Cardiac fibroblast (primary cell): ENCODE measurements at places on chromosomes 1 and 21.

DNA sequence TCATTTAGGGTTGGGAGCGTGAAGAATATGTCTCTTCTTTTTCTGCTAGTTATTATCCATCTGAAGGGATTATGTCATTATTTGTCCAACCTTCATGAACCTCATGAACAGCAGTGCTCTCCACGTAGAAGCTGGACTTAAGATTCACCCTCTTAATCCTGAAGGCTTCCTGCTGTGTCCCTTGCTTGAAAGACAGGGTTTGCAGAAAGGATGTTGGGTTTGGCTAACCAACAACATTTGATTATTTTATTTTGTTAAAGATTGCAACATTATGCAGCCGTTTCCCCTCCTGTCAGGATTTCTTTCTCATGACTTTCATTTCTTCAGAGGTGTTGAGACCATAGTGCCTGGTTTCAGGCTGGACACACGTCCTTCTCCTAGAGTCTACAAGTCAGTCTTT is 75.2 kb downstream of the NGF start:
- peak; percentile 32 for DNase-seq

DNA sequence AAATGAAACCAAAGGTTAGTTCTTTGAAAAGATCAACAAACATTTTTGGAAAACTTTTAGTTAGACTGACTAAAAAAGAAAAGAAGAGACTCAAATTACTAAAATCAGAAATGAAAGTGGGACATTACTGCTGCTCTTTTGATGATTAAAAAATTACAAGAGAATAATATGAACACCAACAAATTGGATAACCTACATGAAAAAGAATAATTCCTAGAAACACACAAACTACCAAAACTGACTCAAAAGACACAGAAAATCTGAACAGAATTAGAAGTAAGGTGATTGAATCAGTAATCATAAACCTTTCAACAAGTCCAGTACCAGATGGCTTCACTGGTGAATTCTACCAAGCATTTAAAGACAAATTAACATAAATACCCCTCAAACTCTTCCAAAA is 5.6 kb downstream of the KIFAP3 start:
- no peak for DNase-seq

DNA sequence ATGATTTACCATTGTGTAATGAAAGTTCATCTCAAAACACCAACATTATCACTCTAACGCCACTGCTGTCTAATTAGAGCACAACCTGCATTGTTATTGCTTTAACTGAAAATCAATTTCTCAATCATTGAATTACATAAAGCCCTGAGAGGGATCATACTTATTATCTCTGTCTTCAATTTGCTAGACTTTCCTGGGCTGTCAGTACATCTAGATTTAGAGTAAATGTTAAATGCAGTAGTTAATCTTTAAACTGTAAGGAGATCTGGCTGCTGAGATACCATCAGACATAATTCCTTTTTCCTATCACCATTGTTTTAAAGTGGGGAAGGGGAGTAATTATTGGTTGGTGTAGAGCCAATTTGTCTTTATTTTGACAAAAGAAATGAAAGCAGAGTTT is 1995.1 kb downstream of the MRPL39 start:
- DNase-seq = no peak

DNA sequence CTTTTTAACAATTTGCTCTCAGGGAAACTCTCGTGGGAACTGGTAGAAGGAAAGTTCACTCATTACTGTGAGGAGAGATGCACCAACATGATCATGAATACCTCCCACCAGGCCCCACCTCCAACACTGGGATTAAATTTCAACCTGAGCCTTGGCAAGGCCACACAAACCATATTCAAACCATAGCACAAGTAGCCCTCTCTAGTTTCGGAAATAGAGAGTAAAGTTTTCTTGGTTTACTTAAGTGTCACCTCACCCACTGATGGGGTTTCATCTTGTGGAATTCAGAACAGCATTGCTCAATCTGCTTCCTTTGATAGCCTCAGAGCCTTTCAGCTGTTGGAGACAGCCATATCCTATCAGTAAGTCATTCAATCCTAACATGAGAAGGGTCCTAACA is 25.5 kb upstream of the CCSAP start:
- no peak for DNase-seq

DNA sequence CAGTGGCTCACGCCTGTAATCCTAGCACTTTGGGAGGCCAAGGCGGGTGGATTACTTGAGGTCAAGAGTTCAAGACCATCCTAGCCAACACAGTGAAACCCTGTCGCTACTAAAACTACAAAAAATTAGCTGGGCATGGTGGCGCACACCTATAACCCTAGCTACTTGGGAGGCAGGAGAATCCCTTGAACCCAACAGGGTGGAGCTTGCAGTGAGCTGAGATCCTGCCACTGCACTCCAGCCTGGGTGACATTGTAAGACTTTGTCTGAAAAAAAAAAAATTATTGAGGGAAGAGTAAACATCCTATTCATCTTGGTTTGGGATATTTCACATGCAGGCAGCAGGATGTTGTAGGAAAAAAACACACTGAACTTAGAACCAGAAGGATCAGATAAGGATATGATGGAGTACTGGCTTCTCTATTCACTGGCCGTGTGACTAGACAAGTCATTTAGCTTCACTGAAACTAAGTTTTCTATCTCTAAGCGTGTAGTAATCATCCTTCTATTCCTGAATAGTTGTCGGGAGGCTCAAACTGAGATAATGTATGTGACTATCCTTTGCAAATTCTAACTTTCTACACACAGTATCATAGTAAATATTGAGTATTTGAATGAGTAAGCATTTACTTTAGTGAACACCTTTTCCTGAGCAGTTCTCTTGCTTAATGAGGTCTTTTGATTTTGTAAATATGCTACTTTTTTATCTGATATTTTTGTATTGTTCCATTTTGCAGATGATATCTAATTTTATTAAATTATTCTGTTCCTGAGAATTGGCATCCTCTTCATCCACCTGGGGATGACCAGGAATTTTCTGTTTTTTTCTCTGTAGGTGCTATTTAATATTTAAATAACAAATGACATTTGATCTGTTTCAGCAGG is 18.2 kb downstream of the CAP1 start:
- DNase-seq = peak; percentile 22

DNA sequence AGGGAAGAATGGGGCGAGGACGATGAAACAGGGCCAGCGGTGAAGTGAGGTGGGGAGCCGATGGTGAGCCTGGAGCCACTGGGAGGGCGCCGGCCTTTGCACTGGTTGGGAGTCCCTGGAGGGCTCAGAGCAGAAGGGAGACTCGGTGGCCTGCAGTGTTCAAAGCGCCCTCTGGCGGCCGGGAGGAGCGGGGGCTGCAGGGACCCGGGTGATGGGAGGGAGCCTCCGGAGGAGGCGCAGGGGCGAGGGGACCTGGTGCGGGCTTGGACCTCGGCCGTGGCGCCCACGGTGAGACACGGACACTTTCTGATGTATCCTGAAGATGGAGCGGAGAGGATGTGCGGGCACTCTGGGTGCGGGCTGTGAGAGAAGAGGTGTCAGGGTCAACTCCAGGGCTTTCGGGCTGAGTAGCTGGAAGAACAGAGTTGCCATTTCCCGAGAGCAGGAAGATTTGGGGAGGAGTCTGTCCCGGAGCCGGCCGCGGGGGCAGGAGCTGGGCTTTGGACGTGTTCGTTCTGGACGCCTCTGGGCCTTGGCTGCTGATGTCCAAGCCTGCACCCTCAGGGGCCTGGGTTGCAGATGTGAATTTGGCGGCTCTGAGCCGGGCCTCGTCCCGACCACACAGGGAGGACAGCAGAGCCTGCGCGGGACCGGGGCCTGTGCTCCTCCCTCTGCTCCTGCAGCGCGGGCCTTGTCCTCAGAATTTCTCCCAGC is 29.7 kb downstream of the HEYL start:
- DNase-seq = peak; percentile 17

GRCh38 chr1:156813750-156814570 is 2.7 kb downstream of the SH2D2A start:
- DNase-seq = peak; percentile 37

GRCh38 chr1:11362547-11363021 is 89.6 kb downstream of the UBIAD1 start:
- DNase-seq = no peak

DNA sequence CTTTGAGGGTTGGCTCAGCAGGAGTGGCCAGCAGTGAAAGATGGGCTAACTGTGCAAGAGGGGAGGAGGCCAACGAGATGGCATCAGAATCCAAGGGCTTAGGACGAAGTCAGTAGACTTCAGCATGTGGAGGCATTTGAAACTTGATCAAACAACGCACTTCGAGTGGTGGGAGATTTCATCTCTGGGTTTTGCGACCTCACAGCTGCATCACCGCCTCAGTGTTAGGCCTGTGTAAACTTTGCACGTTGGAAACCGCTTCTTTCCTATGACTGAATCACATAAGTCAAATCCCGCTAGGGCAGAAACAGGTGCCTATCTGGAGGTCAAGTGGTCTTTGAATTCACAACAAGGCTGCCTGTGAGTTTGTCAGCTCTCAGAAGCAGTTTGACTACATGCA is 17.8 kb downstream of the TFF3 start:
- DNase-seq = no peak

DNA sequence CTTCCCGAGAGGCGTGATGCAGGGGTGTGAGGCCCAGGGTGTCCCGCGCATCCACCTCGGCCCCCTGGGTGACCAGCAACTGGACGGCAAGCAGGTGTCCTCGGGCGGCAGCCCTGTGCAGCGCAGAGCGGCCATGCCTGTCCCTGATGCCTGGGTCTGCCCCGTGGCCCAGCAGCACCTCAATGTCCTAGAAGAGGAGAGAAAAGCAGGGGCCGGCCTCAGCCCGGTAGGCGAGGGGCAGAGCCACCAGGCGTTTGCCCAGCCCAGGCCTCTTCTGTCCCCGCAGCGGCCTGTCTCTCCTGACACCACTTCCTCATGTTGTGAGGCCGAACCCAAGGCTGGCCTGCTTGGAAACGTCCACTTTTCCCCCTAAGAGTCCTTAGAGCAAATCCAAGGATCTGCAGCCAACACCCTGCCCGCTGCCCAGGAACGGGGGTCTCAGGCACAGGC is 1.7 kb downstream of the ANKRD65 start:
- DNase-seq = no peak

GRCh38 chr1:116853680-116854402 is 55.9 kb upstream of the PTGFRN start:
- DNase-seq = peak; percentile 84

- DNase-seq = no peak
These were observed 46.3 kb downstream of the CASQ2 start for GRCh38 chr1:115722221-115722620.

GRCh38 chr1:31977385-31978131 is 36.1 kb upstream of the KHDRBS1 start:
- DNase-seq = peak; percentile 85

GRCh38 chr1:19819701-19820100 is 4.6 kb upstream of the RNF186 start:
- no peak for DNase-seq

DNA sequence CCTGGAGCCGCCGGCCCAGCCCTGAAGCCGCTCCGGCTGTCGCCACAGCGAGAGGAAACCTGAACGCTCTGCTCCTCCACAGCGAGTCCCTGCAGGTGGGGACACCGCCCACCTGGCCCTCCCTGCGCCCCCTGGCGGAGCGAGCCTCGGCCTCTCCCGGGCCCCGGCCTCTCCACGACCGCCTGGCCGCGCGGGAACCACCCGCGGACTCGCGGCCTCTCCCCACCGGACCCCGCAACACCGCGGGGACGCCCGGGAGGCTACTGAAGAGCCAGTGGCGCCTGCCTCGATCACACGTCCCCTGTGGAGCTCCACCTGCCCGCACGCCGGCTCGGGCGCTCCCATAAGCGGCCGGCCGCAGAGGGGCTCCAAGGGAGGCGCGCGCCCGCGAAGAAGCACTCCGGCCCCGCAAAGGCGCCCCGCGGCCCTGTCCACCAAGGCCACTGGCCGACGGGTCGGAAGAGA is 109.6 kb downstream of the KCNN3 start:
- DNase-seq = no peak

DNA sequence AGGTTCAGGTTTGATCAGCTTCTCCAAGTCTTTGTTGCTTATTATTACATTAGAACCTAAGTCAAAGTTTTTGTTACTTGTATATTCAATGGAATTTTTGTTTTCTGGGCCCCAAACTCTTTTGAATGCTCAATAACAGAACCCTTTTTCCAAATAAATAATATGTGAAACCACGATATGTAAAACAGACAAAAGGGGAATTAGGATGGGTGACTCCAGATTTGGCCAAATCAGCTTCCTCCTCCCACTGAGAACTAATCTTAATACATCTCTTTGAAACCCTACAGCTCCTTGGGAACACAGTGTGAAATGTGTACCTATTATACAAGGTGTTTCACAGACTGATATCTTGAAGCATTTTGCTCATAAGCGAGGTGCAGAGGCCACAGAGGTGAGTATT is 67.0 kb upstream of the TNFSF18 start:
- DNase-seq = no peak

DNA sequence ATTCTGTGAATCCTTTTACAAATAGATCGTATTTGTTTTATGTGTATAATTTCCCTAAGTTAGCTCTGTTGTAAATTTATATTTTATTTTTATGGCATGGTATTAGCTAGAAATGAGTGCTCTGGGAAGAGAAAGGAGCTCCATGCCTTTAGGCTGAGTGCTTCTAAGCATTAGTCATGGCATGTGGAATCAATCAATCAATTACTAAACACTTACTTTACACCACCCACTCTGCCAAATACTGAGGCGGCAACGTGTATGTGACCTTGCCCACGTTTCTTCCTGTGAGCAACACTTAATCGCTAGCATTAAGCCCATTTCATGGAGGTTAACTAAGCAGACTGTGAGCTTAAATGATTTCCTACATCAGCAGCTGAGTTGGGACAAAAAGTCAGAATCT is 7.2 kb upstream of the BECN2 start:
- DNase-seq = no peak

- DNase-seq = no peak
These were observed 72.5 kb downstream of the ST6GALNAC5 start for GRCh38 chr1:76939817-76940216.

GRCh38 chr1:236280438-236281197 is 1.1 kb downstream of the ERO1B start:
- DNase-seq = no peak

DNA sequence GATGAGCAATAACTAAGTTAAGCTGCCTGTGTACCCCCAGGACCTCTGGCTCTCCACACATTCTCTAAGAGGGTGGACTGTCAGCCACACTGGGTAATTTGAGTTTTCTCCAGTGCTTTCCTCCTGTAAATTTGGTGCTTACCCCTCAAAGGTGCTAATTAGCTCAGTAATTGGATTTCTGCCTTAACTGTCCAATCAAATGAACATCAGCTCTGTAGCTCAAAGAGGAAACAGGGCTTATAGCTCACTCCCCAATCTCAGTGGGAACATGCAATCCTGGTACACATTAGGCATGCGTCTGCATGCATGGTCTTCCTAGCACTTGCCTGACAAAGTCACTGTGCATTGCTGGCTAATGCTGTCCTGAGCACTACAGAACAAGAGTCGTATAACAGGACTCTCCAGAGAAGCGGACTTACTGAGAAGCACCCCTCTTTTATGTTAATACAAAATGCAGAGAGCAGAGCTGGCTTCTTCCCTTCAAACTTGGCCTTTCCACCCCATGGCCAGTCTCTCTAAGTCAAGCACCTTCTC is 110.1 kb downstream of the NTPCR start:
- DNase-seq = no peak

DNA sequence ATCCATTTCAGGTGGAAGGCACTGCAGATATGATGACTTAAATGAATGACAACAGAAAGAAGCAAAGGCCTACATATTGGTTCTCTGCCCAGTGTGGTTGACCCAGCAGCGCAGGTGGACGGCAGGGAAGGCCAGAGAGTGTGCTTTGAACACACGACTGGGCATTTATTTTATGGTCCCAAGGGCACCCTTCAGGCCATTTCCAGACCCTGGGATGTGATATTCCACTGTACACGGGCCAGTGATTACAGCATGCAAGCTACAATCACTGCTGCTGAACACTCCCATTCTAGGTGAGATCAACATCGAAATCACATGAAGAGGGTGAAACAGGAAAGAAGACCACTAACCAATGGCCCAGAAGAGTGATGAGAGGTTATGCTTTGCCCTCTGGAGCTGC is 33.8 kb downstream of the PCNX2 start:
- DNase-seq = no peak
